T-helper 1 cell (primary cell): ENCODE measurements at places on chromosomes 2 and 18.

GRCh38 chr2:3406501-3406900 is 27.0 kb downstream of the TRAPPC12 start:
- no peak for DNase-seq

DNA sequence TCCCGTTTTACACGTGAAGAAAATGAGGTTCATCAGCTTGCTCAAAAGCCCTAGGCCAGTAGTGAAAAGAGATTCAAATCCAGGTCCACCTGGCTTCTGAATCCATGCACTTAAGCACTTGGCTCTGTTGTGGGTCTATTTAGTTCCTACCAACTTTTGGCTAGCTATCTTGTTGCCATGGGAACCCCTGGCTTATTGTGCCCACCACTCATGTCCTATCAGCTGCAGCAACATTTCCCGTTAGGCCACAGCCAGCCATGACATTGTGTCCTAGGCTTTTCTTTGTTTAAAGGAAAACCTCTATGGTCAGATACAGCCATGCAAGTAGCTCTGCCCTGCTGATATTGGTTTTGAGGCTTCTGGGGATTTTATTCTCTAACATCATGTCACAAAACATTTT is 49.8 kb downstream of the PLEK start:
- DNase-seq: no peak

- DNase-seq: no peak
Measured at GRCh38 chr2:233051241-233052149, 8.6 kb upstream of the INPP5D start.

DNA sequence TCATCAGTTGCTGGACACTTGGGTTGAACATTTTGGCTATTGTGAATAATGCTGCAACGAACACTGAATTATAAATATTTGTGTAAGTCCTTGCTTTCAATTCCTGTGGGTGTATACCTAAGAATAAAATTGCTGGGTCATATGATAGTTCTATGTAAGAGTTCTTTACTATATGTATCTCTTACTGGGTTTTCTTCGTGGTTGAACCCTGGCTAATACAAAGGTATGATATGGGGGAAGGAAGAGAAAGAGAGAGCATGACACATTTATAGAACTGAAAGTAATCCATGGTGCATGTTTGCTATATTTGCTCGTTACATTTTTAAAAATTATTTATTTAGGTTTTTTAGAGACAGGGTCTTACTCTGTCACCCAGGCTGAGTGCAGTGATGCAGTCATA is 143.1 kb upstream of the GAREM1 start:
- DNase-seq: no peak

DNA sequence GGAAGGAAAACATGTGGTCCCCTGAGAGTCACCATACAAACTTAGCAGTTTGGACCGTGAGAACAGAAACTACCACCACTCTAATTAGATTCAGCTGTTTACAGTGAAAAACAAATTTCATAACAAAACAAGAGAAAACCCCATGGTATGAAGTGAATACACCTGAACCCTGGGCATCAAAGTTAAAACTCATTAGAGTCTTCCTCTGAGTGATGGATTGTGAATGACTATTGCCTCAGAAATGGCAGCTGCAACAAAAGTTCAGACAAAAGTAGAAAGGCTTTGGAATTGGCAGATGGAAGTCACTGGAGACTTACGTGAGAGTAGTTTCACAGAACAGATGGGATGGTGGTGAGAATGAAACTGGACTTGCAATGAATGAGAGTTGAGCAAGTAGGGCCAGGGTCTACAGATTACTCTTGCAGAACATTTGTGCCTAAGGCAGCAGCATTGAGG is 98.0 kb downstream of the AAK1 start:
- no peak for DNase-seq

DNA sequence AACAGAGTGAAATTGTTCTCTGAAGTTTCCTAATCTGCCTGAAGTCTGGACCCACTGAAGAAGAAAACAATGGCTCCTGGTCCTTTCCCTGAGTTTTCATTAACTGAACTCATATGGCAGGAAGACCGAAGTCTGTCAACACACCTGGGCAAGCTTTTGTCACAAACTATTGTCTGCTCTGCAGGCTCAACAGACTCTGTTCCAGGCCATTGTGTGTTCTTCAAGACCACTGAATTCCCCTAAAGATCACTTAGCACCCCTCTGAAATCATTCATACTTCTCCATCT is 6.6 kb upstream of the TMEM37 start:
- DNase-seq: no peak

DNA sequence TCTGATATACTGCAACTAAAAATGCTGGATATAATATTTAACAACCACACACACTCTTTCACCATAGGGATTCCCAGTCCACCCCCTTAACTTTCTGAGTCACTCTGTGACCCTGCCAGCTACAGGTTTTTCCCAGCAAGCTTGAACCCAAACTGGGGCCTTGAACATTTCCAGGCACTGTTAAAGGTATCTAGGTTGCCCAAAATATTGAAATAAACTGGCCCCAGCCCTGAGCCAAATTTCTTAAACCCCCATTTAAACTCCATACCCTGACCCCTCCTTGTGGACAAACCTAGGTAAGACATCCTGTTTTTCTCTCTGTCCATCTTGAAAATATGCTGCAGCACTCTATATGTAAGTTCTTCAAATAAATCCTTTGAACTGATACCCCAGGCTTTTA is 19.7 kb upstream of the DCTN1 start:
- DNase-seq: peak; percentile 43

DNA sequence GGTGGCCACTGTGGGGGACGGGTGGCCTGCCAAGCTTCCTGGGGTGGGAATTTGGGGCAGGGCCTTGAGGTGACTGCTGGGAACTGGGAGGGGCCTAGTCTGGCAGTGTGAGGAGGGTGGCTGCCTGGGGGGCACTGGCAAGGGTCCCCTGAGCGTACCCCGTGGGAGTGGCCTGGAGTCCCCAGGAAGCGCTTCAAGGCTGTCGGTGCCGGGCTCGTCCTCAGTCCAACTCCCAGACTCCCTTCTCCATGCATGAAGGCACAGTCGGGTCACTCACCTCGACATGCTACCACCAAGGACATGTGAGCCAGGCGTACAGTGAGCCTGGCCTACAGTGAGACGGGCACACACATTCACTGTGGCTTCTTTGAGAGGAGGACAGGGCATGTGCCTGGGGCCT is 105.3 kb downstream of the SMIM21 start:
- DNase-seq: no peak

DNA sequence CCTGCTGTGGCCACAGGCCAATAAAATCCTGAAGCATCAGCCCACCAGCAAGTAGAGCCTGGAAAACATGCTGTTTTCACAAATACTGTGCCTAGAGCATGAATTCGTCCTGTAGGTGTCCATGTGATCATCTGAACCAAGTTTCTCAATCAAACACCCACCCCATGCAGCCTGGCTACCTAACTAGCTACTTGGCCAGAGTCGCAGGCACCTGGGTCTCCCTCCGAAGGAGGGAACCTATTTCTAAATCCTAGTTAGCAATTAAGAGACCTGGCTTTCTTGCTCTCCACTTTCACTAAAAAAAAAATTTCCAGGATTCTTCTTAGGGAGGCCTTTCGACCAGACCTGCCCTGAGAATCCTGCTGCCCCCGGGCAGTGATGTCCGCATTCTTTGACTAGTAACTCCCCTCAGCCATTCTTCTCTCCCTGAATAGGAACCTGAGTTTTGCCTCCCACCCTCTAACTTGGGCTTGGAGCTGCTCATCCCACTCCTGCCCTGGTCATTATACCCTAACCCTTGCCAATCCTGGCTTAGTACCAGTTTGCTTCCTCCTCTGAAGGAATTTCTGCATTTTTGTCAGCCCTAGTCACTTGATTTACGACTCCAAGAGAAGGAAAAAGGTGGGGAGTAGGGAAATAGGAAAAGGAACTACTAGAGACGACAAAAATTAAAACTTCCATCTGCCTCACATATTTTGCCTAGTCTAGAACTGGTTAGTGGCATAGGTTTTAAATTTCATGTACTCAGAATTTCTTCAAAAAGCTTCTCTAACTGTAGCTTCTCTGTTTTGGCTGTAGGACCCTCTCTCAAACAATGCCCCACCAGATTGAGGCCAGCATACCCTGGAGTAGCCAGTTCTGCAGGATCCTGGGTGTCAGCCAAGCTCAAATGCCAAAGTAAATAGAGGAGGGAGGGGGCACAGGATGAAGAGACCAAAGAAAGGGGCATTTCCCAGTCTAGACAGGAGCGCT is 25.4 kb upstream of the TANK start:
- no peak for DNase-seq

GRCh38 chr2:174719016-174719415 is 45.3 kb downstream of the CHRNA1 start:
- no peak for DNase-seq

- DNase-seq: no peak
Measured at GRCh38 chr2:17164550-17164949, 353.7 kb downstream of the RAD51AP2 start.

DNA sequence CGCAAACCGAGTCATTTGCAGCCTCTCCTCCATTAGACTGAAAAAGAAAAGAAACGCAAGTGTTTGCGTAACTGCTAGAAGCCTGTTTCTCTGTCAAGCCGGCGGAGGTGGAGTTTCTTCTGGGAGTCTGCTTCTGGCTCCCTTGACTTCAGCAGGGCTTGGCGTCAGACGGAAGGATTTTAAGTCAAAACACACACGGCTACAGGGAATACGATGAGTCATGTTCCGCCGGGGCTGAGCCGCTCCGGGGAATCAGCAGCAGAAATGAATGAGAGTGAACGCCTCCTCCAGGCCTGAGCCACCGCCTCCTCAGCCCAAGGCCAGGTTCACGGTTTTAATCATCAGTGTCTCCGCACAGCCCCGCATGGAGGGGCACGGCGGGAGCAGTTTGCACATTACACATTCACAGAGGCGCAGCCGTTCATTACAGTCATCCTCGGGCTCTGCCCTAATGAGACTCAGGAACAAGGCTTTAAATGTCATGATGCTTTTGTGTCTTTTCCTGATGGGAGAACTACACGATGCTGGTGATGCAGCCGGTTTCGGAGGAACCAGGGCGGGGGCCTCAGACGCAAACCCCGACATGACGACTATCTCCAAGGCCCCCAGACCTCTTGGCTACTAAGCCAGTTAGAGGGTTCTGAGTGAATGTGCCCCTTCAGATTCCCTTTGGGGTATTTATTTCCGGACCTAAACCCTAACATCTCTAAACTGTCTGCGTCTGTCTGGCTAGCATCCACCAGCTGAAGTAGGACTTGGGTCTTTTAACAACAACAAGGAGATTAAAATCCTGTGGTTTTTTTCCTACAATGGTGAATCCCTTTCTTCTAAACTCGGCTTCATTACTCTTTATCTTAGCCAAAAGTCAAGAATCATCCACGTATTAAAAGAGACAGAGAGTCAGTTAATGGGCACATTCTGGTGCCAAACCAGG is 11.1 kb upstream of the SCG2 start:
- no peak for DNase-seq

GRCh38 chr2:217832987-217833386 is 169.8 kb downstream of the TNS1 start:
- no peak for DNase-seq

DNA sequence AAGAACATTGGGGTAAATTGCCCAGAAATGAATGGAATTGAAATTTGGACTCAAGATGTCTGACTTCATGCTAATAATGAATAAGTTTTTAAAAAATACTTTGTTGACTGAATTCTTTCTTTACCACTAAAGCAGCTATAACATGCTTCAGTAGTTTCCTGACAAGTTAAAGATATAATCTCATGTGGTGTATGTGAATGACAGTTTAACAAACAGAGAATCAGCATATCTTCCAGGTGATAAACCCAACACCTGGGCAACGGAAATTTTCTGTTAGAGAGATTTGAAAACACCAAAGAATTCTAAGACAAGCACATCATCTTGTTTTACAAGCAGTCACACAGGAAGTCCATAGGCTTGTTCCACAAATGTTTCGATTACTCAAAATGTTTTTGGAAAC is 372.6 kb upstream of the VRK2 start:
- no peak for DNase-seq

DNA sequence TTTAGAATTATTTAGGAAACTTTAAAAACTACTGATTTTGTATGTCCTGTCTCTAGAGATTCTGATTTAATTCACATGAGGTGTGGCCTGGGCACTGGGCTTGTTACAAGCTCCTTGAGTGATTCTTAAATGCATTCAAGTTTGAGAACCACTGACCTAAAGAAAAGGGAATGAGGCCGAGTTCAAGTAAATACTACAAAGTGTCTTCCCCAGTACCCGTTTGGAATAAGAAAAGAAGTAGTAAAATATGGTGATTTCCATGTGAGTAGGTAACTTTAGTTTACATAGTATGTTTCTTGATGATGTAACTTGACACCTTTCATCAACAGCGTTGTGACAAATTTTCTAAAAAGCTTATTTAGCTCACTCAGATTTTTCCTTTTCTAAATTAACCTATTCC is 1022.9 kb upstream of the NRXN1 start:
- DNase-seq: no peak

- DNase-seq: no peak
Measured at GRCh38 chr2:24273598-24273997, 86.7 kb downstream of the ITSN2 start.

- DNase-seq: no peak
Measured at GRCh38 chr2:240629968-240630770, 4.9 kb downstream of the GPR35 start.

DNA sequence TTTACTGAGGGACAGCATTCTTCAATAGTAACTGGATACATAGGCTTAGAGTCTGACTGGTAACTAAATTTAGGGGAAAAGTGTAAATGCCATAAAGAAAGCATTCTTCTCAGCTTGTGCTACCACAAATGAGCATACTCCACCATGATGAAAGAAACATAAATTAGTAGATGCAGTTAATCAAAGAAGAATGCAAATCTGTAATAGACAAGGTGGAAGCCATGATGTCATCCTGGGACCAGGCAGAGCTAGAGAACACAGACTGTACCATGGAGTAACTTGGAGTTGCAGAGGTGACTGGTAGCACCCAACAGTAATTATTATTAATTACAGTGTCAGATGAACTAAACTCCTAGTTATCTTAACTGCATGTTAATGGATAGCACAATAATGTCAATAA is 51.7 kb downstream of the RBKS start:
- DNase-seq: no peak

GRCh38 chr2:23069923-23070322 is 315.1 kb upstream of the KLHL29 start:
- no peak for DNase-seq

DNA sequence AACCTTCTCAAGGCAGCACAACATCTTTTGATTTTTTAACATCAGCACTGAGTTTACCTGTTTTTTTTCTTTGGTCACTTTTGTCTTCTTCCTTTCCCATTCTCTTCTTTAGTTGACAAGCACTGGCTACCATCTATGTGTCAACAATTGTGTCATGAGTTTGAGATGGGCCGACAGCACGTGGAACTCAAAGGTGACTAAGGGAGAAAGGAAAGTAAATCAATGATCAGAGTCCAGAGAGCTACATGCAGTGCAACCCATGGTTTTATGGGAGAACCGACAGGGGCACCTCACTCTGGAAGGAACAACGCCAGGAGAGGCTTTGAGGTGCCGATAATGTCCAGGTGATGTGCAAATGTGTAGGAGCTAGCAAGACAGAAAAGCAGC is 755.5 kb downstream of the RNF144A start:
- DNase-seq: no peak
